Type B pancreatic cell (in vitro differentiated cells): ENCODE measurements at places on chromosomes 6 and 20. TPM values are rescaled to one million over a fixed set of nuclear protein-coding genes. Genes with fewer than 3 reads are reported as not detected.

DNA sequence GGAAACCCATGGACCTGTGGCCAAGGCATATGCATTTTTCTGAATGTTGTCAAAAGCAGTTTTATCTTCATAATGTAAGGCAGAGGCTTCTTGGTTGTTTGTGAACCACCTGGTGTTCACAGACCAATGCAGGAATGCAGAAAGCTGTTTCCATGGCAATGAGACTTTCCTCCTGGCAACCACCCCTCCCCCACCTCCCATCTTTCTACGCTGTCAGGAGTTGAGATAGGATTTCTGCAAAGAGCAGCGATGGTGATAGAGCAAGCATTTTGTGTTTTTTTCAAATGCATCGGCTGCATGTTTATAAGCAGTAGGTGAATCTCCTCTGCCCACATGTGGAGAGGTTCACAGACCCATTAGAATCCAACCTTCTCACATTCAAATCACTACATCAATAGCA lies 114.1 kb upstream of the SMLR1 start:
- DNase-seq: no peak

- no peak for DNase-seq
Measured at GRCh38 chr6:4553387-4553786, 222.8 kb upstream of the CDYL start.

- DNase-seq: peak; percentile 74
Measured at GRCh38 chr6:36666826-36667591, 11.5 kb upstream of the CDKN1A start.

DNA sequence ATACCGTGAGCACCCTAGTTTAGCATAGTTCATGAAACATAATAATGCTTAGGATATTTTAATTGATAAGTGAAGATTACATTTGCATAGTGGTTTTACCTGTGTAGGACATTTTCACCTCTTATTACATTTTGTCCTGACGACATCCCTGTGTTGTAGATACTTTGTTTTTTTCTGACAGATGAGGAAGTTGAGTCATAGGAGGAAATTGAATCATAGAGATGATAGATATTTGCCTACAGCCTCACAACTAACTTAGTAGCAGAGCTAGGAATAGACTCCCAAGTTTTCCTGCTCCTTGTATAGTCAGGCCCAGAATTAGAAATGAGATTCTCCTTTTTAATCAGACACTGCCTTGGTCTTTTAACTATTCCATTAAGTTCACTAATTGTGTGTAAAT lies 100.5 kb upstream of the SUPT3H start:
- no peak for DNase-seq

SIRPB2 gene
- total RNA-seq: not detected in 2 replicates

NRM gene
- 21.8 and 48.9 TPM in 2 replicates for total RNA-seq

DNA sequence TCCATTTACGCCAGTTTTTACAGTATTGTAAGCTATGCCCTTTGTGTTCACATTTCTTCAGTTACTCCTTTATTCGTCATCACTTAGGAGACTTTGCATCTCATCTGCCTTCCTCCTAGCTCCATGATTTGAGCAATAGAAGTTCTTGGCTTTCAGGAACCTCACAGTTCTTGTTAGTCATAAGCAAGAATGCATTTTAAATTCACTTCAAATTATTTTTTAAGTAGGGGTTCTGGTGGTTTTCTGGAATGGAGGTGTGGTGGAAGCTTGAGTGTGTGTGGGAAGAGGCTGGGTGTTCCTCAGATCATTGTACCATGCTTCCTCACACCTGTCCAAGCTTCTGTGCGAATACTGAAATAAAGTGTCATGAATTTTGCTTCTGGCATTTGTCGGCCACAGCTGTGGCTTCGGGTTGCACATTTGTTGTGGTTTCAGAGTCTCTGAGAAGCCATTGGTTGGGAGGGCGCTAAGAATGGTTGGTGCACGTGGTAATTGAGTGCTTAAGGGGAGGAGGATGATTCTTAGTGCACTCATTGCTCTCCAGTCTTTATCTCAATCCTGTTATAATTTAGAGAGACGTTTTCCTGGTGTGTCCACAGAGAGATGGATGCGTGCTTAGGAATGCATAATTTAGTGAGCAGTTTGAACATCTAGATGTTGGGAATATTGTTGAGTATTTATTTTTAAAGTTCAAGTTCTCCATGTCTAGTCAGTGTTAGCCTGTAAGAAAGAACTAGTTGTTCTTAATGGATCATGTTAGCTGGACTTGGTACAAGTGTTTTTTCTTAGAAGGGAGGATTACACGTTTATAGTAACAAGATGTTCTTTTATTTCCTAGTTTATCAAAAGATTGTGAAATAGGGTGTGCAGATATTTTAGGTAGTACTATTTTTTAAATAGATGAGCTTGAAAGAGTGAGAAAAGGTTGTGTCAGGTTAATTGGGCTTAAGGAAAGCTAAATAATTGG lies 31.9 kb downstream of the FOXO3 start:
- no peak for DNase-seq

SLC35D3 gene
- total RNA-seq: 0.41 and 0.50 TPM in 2 replicates

DNA sequence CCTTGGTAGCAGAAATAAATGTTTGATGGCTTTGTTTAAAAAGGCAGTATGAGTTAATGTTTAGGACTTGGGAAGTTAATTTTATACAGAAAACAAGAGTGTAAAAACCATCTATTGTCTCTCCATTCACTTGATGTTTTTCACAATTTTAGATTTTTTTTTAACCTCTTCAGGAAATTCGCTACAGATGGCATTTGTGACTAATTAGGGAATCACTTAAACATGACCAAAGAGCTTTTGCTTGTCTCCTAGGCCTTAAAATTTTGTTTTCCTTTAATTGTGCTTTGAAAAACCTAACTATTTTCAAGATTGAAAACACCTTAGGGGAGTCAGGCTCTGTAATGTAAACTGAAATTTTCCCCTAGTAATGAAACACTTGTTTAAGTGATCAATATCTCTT lies 17.3 kb downstream of the TULP4 start:
- no peak for DNase-seq

DNA sequence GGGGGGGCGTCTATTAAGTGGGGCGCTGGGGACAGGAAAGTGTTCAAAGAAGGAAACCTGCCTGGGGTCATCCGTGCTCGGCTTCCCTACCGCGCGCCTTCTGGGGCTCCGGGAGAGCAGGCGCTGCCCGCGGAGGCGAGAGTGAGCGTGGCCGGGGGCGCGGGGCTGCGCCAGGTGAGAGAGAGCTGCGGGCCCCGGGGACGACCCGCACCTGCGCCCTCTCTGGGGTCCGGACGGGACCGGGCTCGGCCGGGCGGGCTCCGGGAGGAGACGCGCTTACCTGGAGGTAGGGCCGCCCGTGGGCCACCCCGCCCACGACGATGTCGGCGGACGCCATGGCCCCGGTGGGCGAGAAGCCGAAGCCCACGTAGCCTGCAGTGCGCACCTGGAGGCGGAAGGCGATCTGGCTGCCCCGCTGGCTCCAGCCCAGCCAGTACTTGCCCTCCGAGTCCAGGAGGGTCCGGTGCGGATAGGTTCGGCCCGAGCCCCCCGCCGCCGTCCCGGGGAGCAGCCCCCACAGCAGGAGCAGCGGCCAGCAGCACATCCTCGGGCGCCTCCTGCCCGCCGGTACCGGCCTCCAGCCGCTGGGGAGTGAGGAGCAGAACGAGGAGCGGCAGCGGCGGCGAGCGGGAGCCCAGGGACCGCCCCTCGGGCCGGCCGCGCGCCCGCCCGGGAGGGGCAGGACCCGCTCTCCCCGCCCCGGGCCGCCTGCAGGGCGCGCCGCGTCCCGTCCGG lies at the start of gene MOXD1:
Gene MOXD1 (minus strand): TSS at position 593 of the 735 bp plus-strand sequence. CDS start 49 bp downstream, at position 544.
- peak; percentile 75 for DNase-seq

CHRNA4 gene
- total RNA-seq: 1.8 and 9.1 TPM in 2 replicates
